CD8-positive, alpha-beta T cell (primary cell): ENCODE measurements at places on chromosomes 4 and X.

- no peak for DNase-seq
These were observed 63.2 kb downstream of the MGST2 start for GRCh38 chr4:139728840-139729239.

DNA sequence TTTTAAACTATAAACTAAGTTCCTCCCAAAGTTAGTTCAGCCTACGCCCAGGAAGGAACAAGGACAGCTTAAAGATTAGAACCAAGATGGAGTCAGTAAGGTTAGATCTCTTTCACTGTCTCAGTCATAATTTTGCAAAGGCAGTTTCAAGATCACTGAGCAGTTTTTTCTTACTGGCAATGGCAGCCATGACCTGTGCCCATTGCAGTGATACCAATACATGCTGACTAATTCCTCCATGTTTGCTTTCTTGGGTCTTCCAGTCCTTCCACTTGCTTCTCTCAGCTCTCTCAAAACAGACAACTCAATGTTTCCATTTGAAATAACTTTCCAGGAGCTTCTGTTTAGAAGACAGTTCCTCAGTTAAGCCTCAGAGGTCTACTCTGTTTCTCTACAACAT lies 79.5 kb downstream of the PCDH18 start:
- no peak for DNase-seq

DNA sequence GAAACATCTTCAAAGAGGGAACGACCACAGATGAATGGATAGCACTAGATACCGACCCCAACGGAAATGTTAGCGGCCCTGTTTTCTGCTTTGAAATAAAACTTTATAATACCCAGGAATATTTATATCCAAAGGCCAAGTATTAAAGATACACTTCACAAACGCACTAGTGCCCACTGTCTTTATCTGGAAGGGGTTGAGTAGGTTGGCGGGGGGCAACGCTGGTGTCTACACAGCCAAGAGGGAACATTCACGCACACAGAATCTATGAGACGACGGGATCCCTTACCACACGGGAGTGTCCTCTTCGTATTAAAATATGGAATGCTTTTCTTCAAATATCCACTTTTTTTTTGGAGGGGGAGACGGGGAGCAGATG lies 3.3 kb downstream of the HAND2 start:
- DNase-seq = no peak

- DNase-seq = no peak
These were observed 13.0 kb upstream of the PLAC1 start for GRCh38 chrX:134671294-134671693.
